ENCODE measurements at places on chromosomes 7 and 10.

DNA sequence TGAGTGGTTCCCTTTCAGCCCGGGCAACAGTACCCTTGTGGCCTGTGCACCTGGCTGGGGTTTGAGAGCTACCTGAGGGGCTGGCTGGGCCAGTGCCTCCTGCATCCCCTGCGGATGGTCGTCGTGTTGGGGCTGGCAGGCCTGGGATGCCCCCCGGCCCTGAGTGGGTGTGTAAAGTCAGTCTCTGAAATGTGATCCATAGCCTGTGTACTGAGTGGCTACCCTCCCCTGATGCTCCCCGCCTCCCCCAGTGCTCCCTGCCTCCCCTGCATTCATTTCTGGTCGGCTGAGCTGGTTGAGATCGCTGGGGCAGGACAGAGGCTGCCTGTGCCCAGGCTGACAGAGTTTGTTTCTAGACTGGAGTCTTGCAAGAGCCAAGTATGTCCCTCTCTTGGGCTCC, 9.3 kb downstream of the ZNF316 start:
- no peak for DNase-seq

DNA sequence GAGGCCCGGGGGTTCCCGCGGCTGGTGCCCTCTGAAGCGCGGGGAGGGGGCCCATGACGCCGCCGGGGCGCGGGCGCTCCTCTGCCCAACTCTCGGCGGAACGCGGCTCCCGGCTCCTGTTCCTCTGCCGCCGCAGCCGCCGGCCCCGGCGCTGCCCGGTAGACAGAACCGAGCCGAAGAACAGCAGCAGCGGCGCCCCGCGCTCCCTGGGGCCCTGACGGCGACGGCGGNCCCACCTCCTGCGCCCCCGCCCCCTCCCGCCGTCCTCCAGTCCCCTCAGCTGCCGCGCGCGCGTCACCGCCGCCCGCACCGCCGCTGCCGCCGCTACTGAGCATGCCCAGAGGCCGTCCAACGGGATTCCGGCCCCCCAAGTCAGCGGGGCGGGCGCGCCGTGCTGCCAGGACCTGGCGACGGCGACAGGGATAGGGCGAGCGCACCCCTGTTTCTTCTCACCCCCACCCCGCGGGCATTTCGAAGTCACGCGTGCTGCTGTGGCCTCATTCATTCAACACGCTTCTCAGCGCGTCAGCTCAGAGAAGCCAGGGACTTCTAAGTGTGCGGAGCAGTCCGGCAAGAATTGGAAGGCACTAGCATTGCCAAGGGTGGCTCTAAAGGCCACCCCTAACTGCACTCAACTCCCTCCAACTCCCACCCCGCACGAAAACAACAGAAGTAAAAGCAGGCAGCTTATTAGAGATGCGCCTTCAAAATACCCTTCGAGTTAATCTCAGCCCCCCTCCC, at the start of gene IPMK:
IPMK (minus strand) TSS at position 182 of the 741 bp plus-strand sequence. CDS start 283 bp downstream, outside the sequence.
- peak; percentile 87 for DNase-seq

DNA sequence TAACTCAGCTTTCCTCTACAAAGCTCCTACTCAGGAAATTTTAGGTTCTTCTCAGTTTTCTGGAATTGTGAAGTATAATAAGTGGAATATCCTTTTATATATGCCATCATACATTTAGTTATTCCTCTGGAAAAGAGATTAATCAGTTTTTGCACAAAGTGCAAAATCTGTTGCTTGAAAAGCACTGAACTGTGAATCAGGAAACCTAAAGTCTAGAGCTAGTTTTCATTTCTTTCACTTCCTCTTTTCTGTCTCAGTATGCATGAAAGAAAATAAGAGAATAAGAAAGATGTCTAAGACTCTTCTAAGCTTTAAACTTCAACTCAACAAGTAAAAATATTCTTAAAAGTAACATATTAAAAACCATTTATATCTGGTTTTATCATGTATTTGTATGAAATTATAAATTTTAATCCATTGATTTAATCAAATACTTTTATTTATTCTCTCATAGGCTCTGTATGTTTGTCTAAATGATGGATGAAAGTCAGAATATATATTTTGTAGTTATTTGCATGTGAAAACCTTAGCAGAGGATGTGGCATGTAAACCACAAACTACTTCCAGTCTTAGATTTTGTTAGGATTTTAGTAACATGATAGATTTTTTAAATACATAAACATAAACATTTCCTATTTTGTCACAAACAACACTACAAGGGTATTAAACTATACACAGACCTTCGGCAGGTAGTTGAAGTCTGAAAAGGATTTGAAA, 1073.0 kb downstream of the XPNPEP1 start:
- DNase-seq: peak; percentile 21

- DNase-seq: no peak
Measured at GRCh38 chr7:51459809-51460208, 143.2 kb upstream of the COBL start.

- DNase-seq: no peak
Measured at GRCh38 chr7:3950249-3950648, 649.2 kb downstream of the SDK1 start.

GRCh38 chr7:104480529-104480928, 152.1 kb downstream of the LHFPL3 start:
- no peak for DNase-seq

GRCh38 chr7:154650275-154650674, 352.6 kb downstream of the PAXIP1 start:
- no peak for DNase-seq

- peak; percentile 23 for DNase-seq
Measured at GRCh38 chr7:28957064-28957750, 923 bp downstream of the TRIL start.

- no peak for DNase-seq
Measured at GRCh38 chr7:44145479-44145968, 4.4 kb upstream of the MYL7 start.

DNA sequence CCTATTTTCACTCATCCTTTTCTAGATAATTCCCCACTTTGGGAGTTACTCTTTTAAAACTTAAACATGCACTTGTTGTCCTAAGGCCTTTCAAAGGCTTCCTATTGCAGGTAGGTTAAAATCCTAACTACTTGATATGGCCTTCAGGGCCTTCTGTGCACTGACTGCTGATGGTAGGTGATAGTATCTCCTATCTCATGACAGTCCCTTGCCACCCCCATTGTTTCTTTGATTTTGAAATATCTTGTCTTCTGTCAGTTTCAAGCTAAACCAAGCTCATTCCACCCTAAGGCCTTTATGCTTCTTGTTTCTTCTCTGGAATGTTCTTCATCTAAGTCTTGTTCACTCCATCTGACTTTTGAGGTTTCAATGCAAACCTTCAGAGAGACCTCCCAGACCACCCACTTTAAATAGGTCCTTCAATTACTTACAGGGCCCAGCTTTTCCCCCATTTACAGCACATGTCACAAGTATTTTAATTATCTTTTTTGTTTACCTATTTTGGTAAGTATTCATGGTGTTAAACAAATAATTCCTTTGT, 2.4 kb upstream of the MTPN start:
- DNase-seq: no peak

- DNase-seq: no peak
Measured at GRCh38 chr7:41869997-41870396, 167.1 kb upstream of the INHBA start.

- no peak for DNase-seq
Measured at GRCh38 chr7:35849158-35849831, 48.4 kb downstream of the SEPTIN7 start.

DNA sequence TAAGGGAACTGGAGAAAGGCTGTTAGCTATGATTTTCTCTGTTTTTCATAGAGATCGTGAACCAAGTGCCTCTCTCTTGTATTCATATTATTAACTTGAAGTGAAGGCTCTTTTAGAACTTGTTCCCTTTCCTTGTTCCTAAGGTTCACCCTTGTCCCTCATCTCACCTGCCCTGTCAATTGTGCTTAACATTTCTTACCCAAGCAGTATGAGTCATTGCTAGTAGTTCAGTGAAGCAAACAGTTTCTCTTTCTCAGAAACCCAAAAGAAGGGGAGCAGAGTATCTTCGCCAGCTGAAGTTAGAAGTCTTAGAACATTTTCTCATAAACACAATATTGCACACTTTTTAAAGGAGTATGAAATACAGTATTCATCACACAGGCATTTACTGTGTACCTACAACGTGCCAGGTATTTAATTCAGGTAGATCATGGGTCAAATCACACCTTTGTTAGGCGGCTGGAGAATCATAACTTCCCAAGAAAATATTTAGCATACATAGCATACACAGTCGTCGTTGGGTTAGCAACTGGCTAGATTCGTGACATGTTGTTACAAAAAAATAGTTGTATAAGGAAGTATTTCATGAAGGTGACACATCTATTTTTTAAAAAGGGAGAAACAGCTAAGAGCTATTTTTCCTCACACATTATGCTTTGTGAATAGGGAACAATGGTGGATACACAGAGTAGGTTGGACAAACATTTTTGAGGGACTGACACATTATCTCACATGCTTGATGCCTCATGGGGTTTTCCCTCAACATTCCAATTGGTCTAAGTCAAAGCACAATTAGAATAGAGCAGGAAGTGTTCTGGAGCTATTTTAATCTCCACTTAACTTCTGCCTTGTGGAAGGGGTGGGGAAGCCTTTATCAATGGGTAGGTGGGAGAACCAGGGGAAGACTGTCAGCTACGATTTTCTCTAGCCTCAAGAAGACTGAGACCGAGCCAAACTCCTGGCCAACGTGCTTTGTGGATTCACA, 13.2 kb downstream of the HDAC9 start:
- DNase-seq: peak; percentile 42

DNA sequence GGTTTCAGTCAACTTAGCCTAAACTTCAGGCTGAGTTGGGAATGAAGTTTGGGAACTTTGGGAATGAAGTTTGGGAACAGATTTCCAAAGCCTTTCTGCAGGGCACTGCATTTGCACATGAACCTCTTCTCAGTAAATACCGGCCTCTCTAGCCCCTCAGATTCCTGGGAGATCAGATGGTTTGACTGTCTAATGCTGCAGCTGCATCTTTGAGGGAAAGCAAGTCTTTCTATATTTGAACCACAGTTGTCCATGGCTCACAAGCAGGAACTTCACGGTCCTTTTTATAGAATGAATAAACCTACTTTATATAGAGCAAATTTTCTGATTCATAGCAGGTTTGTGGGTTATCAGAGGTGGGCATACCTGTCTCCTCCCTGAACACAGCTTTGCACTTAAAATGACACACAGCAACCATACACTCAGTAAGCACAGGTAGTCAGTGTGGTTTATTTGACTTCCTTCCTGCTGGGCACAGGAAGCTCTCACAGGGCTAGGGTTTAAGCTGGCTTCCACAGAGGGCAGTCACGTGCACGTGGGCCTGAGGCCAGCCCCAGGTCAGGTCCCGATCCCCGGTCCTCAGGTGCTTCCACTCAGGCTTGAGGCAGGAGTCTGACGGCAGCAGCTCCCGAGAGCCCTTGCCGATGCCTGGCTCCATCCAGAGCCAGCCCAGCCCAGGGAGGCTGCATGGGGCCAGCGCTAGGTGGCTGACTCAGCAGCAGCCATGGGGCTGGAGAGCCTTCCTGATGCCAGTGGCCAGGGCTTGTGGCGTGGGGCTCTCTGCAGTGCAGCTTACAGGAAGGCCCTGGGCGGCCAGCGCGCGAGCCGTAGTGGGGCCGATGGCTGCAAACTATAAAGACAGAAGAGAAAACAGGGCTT, 12.8 kb upstream of the MMP21 start:
- no peak for DNase-seq

DNA sequence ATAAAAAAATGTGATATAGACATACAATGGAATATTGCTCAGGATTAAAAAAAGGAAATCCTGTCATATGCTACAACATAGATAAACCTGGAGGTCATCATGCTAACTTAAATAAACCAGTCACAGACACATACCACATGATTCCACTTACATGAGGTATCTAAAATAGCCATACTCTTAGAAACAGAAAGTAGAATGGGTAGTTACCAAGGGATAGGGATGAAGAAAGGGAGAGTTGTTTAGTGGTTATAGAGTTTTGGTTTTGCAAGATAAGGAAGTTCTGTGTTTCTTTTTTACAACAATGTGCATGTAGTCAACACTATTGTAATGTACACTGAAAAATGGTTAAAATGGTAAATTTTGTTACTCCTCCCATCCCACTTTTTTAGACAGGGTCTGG, 30.5 kb downstream of the BICC1 start:
- DNase-seq: no peak

- no peak for DNase-seq
Measured at GRCh38 chr7:12583176-12583575, 12.7 kb downstream of the SCIN start.

DNA sequence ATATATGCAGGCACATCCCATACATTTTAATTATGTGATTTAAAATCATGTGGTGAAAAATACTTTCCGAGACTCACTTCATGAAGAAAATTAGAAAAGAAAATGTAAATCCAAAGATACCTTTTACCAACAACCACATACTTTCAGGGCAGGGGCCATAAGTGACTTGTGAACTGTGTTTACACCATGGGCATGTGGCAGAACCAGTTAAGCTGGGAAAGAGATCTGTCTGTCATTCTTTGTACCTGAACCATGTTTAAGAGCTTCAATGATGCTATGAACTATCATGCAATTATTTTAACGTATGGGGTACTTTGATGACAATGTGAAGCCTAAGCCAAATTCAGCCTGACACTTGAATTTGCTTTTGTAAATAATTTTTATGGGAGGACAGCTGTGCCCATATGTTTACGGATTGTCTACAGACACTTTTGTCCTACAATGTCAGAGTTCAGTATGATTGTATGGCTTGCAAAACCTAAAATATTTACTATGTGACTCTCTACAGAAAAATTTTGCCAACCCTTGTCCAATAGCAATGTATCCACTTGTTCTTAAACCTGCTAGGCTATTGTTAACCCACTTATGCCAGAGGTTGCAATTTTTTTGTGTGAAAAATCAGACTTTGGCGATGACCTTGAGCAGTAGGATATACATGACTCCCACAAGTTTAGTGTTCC, 654.6 kb downstream of the TNS3 start:
- DNase-seq: no peak

DNA sequence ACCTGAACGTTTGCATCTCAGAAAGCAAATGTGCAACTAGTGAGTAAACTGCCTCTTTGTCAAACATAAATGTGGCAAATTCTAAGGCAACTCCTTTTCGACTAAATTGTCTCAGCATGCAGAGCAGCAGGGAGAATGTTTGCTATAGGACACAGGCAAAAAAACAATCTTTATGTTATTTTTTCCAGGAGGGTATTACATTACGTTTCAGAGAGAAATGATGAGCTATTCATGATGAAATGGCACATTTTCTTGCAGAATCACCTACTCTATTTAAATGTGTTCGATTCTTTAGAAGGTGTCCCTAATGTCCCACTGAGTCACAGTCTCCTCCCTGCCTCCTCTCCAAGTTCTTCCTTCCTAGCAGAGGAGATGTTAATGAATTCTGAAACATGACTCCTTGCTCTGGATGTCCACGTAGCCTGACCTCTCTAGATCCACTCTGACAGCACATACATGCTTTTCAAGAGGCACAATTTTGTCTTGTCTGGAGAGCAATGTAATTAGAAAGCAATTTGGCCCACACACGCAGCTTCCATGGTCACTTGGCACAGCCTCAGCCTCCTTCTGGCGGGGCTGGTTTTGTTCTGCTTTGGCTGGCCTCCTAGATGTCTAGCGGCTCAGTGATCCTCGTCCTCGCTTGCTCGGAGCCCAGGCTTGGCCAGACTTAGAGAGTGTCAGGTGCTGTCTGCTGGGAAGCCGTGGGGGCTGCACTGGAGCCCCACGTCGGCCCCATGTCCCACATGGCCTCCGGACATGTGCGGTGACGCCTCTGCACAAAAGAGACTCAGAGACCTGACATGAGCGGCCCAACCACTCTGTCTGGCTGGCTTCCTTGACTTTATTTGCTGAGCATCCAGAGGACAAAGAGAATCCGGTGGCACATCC, 125.7 kb upstream of the ZNF438 start:
- DNase-seq: no peak

- DNase-seq: no peak
Measured at GRCh38 chr10:71032887-71033286, 144.5 kb upstream of the PCBD1 start.

All from GM10248 (cell line).